Kidney epithelial cell (primary cell): ENCODE measurements at places on chromosomes 5 and 9. TPM values are rescaled to one million over a fixed set of nuclear protein-coding genes. Genes with fewer than 3 reads are reported as not detected.
A peak's percentile ranks its signal among the peaks of the same experiment; 100 is the strongest.

EMB gene
- 8.4 and 15.1 TPM in 2 replicates for total RNA-seq

GPR150 gene
- 0.25 TPM in 1 of 2 replicates, not detected in the other for total RNA-seq

GABRP gene
- 0.14 and 0.50 TPM in 2 replicates for total RNA-seq

SUSD3 gene
- 0.89 and 1.3 TPM in 2 replicates for total RNA-seq

- DNase-seq, result no peak
Measured at GRCh38 chr5:117212866-117213265, 638.2 kb upstream of the SEMA6A start.

- DNase-seq, result peak; percentile 41
Measured at GRCh38 chr9:91302831-91303230, 58.9 kb downstream of the AUH start.

DNA sequence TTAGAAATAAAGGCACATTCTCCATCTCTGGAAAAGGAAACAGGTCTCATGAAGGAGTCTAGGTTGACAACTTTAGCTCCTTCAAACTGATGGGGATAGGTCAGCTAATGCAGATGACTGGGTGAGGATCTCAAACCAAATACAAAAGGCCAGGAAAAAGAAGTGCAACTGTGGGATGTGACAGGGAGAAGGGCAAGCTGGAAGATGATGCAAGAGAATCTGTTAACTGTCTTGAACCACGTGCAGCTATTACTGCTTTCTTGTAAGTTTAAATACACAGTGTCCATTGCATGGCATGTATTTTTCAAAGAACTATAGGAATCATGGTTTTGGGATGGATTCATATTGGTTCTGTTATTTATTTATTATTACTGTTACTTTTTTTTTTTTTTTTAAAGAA lies 331.8 kb downstream of the NDUFS4 start:
- DNase-seq, result no peak

DNA sequence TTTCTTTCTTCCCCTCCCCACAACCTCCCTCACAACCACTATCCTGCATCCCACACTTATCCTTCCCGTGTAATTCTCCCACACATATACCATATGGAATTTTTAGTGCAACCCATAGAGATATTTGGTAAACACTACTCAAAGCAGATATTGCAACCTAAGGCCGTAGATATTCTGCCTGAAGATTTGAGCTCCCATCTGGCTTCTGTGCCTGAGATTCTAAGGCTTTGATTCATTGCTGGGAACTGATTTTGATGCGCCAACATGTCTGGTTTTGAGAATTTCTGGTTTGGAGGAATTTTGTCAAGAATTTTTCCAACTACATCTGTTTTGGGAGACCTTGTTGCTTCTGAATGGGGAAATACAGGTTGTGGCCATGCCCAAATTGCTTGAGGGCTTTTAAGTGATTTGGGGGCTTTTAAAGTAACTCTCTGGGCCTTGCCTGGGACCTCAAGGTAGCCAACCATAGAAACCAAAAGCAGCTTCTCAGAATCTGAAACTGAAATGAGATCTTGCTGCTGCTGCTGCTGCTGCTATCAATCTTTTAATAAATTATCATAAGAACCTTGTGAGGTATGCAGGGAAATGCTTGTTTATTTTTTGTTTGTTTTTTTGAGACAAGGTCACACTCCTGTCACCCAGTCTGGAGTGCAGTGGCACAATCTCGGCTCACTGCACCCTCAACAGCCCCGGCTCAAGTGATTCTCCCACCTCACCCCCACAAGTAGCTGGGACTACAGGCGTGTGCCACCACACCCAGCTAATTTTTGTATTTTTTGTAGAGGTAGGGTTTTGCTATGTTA lies 36.2 kb downstream of the PLAC8L1 start:
- DNase-seq, result no peak

DNA sequence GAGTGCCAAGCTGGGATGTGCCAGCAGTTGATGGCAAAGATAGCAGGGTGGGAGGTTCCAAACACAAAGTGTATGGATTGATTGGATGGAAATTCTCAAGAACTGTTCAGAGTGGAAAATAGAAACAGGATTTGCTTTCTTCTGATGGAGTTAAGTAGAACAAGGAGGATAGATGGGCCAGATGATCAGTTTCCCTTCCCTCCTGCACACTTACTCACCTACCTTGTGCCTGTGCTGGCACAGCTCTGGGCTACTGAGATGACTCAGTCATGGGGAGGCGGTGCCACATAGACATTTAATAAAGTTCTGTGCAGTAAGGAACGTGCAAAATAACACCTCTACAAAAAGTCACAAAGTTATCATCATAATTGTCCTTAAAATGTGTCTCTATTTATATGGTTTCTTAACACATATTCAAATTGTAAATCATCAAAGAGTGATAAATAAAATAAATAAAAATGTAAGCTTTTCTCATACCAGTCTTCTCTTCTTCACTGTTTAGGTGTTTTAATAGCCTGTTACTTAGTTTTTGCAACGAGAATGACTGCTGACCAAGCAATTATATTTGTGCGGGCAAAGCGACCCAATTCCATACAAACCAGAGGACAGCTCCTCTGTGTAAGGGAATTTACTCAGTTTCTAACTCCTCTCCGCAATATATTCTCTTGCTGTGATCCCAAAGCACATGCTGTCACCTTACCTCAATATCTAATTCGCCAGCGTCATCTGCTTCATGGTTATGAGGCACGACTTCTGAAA lies 12.7 kb downstream of the PTPDC1 start:
- no peak for DNase-seq

DNA sequence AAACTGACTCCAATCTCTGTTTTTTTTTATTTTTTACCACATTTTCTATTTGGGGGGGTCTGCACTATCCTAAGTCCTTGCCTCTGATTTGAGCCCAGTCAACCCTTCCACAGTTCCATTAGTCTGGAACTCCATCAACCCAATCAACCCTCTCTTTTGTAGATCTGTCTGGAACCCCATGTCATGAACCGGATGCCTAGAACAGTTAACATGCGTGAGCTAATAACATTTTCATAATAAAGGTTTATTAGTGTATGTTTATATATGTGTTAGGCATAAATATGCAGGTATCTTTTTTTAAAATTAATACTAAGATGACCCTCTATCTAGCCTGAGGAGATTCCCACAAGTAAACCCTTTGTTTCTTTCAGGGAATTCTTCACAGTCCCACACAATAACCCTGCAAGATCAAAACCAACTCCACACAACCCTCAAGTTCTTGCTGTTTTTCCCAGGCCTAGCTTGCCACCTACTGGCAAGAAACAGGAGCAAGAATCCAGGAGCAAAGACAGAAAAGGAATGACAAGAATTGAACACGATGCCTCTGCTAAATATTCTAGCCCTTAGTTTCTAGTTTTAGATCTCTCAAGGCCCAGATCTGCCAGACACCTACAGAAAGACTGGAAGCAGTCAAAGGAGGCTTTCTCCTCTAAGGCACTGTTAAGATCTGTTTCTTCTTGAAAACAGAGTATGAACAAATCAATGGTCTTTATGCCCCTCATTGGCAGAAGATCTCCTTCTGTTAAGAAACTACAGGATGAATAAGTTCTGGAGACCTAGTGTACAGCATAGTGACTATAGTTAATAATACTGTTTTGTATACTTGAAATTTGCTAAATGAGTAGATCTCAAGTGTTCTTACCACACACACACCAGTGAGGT lies 100.4 kb downstream of the TRIM36 start:
- no peak for DNase-seq

GRCh38 chr9:78565481-78565880 lies 268.6 kb downstream of the PSAT1 start:
- no peak for DNase-seq

DNA sequence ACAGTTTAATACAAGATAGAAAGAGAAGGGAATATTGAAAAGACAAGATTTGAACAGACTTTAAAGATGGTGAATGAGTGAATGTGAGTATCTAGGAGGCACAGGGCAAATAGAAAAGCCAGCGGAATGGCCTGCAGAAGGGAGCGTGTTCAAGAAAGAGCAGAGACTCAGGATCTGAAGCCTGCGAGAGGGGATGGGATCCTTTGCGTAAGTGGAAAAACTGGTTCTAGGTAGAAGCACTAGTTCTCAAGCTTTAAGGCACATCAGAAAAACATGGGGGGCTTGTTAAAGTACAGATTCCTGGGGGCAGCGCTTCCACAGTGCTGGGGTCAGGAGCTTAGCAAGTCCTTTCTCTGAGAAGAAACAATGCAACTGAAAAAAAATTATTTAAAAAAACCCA lies 94.8 kb upstream of the NFIL3 start:
- no peak for DNase-seq

DNA sequence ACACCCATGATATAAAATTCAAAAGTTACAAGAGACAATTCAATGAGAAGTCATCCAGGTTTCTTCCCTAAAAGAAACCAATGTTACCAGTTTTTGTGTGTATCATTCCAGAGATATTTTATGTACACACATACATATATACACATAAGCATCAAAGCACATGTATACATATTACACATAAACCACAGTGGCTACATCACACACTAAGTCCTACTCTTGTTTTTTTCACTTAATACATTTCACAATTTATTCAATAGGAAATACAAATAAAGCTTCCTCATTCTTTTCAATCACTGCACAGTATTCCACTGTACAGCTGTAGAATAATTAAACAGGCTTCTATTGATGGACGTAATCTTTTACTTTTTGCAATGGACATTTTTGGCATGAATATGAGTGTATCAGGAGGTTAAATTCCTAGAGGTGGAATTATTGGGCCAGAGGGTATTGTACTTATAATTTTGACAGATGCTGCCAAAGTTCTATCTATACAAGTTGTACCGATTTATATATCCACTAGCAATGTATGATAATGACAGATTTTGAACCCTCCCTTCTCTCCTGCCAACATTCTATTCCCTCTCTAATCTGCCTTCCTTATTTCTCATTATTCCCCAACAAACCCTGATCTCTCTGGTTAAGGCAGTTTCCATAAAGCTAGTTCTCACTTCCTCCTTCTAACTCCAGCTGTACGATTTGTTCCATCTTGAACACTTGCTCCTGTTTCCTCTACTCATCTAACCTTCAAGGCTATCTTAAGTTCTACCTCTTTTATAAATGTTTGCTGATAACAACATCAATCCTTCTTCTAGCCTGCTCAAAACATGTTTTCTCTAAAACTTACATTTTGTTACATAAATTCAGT lies 35.2 kb downstream of the MRPS27 start:
- DNase-seq, result no peak

DNA sequence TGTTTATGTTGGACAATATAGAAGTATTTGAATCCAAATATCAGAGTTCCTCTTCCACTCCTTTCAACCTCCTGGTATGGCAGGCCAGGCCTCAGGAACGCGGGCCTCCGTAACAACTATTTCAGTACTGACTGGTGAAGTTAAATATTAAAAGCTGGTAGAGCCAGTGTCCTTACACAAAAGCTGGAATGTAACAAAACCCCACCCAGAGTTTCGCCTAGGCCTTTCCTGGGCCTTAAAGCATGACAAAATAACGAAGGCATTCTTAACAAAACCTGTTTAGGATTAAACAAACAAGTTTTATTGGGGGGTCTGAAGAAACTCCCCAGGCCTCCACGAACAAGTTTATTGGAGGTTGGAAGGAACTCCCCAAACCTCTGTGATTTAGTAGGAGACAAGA lies 61.6 kb upstream of the GNE start:
- DNase-seq, result peak; percentile 80

GRCh38 chr9:113219969-113220368 lies 1.1 kb downstream of the FKBP15 start:
- DNase-seq, result no peak

- no peak for DNase-seq
Measured at GRCh38 chr5:14405267-14405666, 176.3 kb upstream of the OTULINL start.

DNA sequence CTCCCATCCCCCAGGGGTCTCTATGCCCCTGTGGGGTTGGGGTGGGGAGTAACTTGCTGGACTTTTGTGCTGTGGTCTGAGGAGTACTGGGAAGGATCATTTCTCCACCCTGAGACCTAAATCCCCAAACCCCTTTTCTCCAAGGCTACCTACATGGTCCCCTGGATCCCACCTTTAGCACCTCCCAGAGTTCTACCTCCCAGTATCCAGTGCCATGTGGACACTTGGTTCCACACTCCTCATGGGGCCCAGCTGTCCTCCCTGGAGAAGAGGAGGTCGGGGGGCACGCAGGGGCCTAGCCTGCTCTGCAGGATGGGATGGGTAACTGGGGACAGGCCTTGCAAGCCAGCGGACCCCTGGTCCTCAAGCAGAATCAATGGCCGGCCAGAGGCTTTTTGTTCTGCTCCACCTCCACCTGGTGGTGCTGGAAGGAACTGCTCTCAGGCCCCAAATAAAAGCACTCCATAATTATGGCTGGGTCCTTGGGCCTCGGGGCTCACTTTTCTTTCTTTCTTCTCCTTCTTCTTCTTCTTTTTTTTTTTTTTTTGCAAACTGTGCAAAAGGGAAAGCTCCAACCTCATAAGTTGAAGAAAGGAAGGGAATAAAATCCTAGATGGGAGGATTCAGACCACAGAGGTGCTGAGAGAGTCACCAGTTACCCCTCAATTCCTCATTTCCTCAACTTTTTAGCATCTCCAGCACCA lies 68.4 kb downstream of the PSD2 start:
- no peak for DNase-seq

- no peak for DNase-seq
Measured at GRCh38 chr5:141330299-141331080, at the start of gene PCDHGA1. Gene PCDHGA1, plus strand, starts transcription at chr5:141330514.

DNA sequence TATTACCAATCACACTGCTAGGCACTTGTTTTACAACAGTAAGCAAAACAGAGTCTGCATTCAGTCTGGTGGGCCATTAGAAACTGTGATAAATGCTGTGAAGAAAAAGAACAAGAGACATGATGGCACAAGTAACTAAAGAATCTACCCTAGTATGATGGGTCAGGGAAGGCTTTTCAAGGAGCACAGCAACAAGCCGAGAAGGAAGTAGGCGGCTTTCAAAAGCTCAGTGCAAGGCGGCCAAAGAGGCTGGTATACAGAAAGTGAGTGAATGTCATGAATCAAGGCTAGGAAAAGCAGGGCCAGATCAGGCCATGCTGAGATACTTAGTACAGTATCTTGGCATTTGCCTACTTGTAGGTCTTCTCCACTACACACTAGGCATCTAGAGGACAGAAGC lies 76.4 kb downstream of the ECPAS start:
- no peak for DNase-seq

- no peak for DNase-seq
Measured at GRCh38 chr9:6488395-6488794, 75.4 kb downstream of the UHRF2 start.

DNA sequence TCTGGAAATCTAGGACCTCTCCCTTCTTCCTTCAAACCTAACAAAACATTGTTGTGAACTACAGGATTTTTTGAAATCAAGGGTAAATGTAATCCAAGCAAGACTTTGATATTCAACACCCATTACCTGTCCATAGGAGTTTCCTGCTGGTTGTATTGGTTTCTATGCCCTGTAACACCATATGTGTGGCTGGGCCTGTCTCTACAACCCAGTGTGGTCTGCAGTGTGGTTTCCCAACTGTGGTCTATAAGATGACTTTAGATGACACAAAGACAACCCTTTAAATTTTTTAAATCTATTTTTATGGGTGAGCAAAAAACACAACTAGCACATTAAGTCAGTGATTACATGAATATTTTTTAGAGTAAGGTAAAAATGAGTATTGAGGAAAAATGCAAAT lies 93.1 kb downstream of the SMIM15 start:
- no peak for DNase-seq
